Activated naive CD8-positive, alpha-beta T cell treated with anti-CD3 and anti-CD28 coated beads, Interleukin-2, amount 50 U/mL, for 16 hours (primary cell): ENCODE measurements at places on chromosomes 11 and 22.

DNA sequence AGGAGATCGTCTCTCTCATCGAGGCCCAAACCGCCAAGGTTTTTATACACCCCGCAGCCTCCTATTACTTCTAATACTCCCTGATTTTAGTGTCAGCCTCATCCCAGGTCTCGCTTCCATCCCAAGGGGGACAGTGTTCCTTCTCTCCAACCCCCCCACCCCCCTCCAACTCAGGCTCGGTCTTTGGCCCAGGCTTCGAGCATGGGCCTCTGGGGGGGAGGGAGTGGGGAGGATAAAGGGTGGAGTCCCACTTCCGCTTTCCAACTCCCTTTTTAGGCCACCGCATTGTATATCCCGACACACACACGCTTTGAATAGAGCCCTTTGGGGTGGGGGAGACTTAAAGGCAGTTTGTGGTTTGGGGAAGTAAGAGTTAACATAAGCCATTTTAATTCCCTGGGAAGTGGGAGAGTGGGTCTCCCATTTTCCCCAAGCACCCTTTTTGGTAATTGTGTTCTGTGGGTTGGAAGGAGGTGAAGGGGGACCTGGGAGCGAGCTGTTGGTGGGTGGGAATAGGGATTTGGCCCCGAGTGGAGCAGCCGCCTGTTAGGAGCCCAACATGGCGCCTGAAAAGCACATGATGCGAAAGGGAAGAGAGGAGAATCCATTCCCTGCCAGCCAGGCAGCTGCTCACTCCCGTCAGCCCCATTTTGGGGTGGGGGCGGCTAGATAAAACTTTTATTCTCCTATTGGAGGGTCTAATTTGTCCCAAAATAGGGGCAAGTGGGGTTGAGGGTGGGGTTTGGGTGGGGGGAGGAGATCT, 844 bp downstream of the PCF11 start:
- DNase-seq = no peak

GRCh38 chr22:20237480-20238440, 30.4 kb downstream of the RTN4R start:
- no peak for DNase-seq

- DNase-seq = no peak
These were observed 66.2 kb downstream of the FZD4 start for GRCh38 chr11:86889001-86889341.

- no peak for DNase-seq
These were observed 37.1 kb upstream of the AKIP1 start for GRCh38 chr11:8873741-8874405.

- no peak for DNase-seq
These were observed 57.9 kb upstream of the CRTAM start for GRCh38 chr11:122780296-122780949.

DNA sequence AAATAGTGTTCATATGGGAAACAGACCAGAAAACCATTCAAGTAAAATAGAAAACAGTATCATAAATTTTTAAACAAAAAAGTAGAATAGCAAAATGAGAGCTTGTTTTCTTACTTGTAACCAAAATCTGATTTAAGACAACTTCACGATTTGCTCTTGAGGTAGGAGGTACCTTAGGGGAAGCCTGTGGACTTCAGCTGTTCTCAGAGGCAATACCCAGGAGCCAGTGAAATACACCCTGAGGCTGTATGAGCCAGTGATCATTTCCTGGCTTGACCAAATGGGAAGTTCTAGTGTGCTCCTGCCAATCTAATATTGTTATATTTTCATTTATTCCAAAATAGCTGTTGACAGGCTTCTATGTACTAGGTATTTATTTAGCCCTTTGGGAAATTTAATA, 104.8 kb downstream of the ARHGAP42 start:
- DNase-seq = no peak

GRCh38 chr22:40525250-40525884, 111.2 kb downstream of the MRTFA start:
- peak; percentile 25 for DNase-seq
